ENCODE measurements at places on chromosomes 1 and 21. TPM values are rescaled to one million over a fixed set of nuclear protein-coding genes. Genes with fewer than 3 reads are reported as not detected.

The PIGC gene
- 21.3 TPM for total RNA-seq

The OR2T12 gene
- total RNA-seq: not detected

The TMPRSS2 gene
- total RNA-seq: not detected

The FGR gene
- not detected for total RNA-seq

The CD34 gene
- total RNA-seq: 18.3 TPM

The KIF17 gene
- total RNA-seq: 0.81 TPM

The TMEM61 gene
- not detected for total RNA-seq

The B3GALT6 gene
- 38.4 TPM for total RNA-seq

The LAX1 gene
- total RNA-seq: not detected

The KLHDC9 gene
- 7.6 TPM for total RNA-seq

The RAB25 gene
- total RNA-seq: not detected

The C1orf53 gene
- total RNA-seq: 40.5 TPM

The HSD3B2 gene
- total RNA-seq: not detected

The SPATA46 gene
- total RNA-seq: not detected

The WNT9A gene
- total RNA-seq: not detected

The IGSF9 gene
- total RNA-seq: not detected

The RIPPLY3 gene
- total RNA-seq: not detected

The SPRR3 gene
- not detected for total RNA-seq

The FAM76A gene
- total RNA-seq: 3.9 TPM

The RSPO1 gene
- not detected for total RNA-seq

The RHD gene
- not detected for total RNA-seq

The HAPLN2 gene
- 2.3 TPM for total RNA-seq

The DENND2D gene
- 3.7 TPM for total RNA-seq

The C4BPA gene
- under 0.01 TPM for total RNA-seq

The DNAJC28 gene
- total RNA-seq: 0.72 TPM

The HCN3 gene
- total RNA-seq: under 0.01 TPM

The FTCD gene
- total RNA-seq: not detected

The NAV1 gene
- total RNA-seq: 74.6 TPM

The LRRC71 gene
- not detected for total RNA-seq

The PWP2 gene
- total RNA-seq: 7.8 TPM

The TUFT1 gene
- 4.3 TPM for total RNA-seq

The OPTC gene
- not detected for total RNA-seq

Measured in cardiac atrium fibroblast (primary cell).